ENCODE measurements at places on chromosomes 12 and 14. TPM values are rescaled to one million over a fixed set of nuclear protein-coding genes. Genes with fewer than 3 reads are reported as not detected.
A peak's percentile ranks its signal among the peaks of the same experiment; 100 is the strongest.

- DNase-seq: no peak
- no peak overlapping the region for H3K4me3 ChIP-seq
- no peaks in the 10 kb centered on the region for H3K27me3 ChIP-seq
- H3K4me1 ChIP-seq: no peaks in the 10 kb centered on the region
- H3K36me3 ChIP-seq: no peaks in the 10 kb centered on the region
These were observed 77.3 kb downstream of the DRAM1 start for GRCh38 chr12:101954676-101955075.

DNA sequence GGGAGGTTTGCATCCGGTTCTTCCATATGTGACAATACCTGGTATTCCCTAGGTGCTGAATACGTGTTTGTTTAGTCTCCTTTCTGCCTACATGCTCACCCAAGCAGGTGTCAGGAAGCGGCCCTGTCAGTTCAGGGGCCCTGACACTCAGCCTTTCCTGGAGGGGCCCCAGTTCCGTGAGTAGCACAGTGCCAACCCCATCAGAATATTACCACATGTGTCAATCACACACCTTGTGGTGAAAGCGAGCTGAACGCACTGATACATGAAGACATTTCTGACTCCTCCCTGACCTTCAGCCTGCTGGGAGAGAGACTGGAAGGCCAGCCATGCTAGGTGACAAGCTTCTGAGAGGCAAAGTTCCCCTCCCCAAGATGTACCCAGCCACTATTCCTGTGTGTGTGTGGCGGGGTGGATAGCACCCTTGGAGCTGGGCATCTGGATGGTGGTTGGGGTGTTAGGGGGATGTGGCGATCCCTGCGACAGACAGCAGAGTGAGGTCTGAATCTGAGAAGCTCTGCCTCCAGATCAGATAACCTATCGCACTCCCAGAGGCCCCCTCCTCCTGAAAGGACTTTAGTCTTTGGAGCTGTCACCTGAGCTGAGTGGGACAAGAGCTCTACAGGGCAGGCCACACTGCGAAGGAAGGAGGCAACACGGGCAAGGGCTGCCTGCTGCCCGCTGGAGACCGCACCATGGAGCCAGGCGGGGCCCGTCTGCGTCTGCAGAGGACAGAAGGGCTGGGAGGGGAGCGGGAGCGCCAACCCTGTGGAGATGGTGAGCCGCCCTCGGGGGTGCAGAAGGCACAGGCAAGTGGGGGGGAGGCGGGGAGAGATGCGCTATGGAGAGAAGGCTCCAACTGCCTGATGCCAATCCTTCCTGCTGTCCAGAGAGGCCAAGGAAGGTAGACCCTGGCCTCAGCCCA is at the start of gene SOAT2:
SOAT2 (plus strand) TSS at position 604 of the 925 bp plus-strand sequence; CDS start at position 696, 92 bp downstream.
- no peak for DNase-seq
- H3K36me3 ChIP-seq: no peaks in the 10 kb centered on the region
- H3K27me3 ChIP-seq: no peaks in the 10 kb centered on the region
- no peak within 1 kb of the TSS for H3K27ac ChIP-seq
- no peak within 1 kb of the TSS for H3K4me3 ChIP-seq

DNA sequence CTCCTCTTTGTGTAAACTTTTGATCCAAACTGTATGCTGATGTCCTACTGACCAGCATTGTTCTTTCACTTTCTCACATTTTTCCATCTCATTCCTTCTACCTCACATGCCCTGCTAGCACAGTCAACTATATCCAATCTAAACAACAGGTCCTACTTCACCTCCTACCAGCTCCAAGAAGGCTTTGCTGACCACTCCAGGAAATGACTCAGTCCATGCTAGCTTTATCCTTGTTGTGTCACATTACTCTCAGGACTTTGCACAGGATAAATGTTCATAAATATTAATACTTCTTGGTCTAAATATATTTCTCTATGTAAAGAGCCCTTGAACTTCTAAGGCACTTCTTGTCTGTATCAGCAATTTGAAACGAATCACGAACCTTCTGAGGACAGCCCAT is 64.9 kb upstream of the PCED1B start:
- H3K36me3 ChIP-seq: no peaks in the 10 kb centered on the region
- no peak overlapping the region for H3K4me3 ChIP-seq

DNA sequence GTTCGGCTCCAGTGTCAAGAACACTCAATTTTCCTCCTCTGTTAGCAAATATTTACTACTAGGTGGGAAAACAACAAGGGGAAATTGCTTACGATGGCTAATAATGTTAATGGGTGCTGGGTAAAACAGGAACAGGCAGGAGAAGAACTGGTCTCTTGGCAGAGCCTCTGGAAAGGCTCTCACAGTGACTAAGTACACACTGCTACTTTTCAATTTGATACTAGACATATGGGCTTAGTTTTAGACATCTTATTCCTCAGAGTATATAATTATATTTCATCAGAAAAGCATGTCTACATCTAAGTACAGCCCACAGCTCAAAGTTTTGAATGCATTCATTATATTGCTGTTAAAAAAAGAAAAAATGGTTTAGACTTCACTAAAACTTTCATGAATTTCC is 65.4 kb upstream of the SAV1 start:
- H3K27ac ChIP-seq: no peak overlapping the region
- peaks cover 7% of the 10 kb centered on the region for H3K4me1 ChIP-seq
- no peaks in the 10 kb centered on the region for H3K27me3 ChIP-seq
- no peak overlapping the region for H3K4me3 ChIP-seq
- H3K36me3 ChIP-seq: peaks cover 100% of the 10 kb centered on the region

GRCh38 chr12:121128908-121129810 is 3.5 kb upstream of the P2RX7 start:
- no peaks in the 10 kb centered on the region for H3K36me3 ChIP-seq
- H3K4me3 ChIP-seq: peak overlapping the region; percentile 44
- no peak overlapping the region for H3K27ac ChIP-seq

DNA sequence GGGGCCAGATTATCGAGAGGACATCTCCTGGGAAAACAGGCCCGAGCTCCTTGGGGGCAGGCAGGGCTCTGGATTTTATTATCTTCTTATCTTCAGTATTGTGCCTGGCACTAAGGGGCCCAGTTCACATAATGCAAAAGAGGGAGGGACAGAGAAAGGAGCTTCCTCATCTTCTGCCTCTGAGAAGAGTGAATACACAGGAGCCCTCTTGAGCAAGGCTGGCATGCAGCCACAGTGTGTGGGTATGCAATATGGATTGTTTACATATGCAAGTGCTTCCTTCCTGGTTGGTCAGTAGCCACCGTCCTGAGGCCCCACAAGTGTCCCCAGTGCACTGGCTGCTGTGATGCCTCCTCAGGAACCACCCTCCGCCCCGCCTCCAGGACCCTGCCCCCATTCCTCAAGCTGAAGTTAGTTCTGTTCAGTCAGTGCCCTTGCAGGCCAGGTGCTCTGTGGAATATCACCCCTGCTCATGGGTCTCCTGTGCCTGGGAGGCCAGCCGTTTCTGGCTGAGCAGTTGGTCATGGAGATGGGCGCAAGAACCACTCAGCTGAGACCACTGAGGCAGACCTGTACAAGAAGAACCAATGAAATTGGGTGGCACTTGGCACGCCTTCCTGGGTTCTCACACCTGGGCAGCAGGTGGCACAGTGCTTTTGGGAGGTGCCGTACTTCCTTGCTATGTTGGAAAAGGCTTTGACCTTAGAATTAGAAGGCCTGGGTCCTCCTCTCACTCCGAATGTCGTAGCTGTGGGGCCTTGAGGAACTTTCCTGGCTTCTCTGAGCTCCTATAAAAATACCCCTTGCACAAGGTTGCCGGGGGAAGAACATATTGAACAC is 35.1 kb upstream of the ACTN1 start:
- H3K27ac ChIP-seq: no peak overlapping the region
- H3K4me1 ChIP-seq: no peaks in the 10 kb centered on the region
- peak; percentile 33 for DNase-seq

- H3K36me3 ChIP-seq: no peaks in the 10 kb centered on the region
These were observed 140.9 kb downstream of the EFCAB11 start for GRCh38 chr14:89813617-89814031.

GRCh38 chr12:43797561-43798217 is 8.4 kb downstream of the TWF1 start:
- H3K4me3 ChIP-seq: no peak overlapping the region
- H3K27me3 ChIP-seq: no peaks in the 10 kb centered on the region
- H3K27ac ChIP-seq: no peak overlapping the region
- no peaks in the 10 kb centered on the region for H3K4me1 ChIP-seq
- peaks cover 5% of the 10 kb centered on the region for H3K36me3 ChIP-seq

DNA sequence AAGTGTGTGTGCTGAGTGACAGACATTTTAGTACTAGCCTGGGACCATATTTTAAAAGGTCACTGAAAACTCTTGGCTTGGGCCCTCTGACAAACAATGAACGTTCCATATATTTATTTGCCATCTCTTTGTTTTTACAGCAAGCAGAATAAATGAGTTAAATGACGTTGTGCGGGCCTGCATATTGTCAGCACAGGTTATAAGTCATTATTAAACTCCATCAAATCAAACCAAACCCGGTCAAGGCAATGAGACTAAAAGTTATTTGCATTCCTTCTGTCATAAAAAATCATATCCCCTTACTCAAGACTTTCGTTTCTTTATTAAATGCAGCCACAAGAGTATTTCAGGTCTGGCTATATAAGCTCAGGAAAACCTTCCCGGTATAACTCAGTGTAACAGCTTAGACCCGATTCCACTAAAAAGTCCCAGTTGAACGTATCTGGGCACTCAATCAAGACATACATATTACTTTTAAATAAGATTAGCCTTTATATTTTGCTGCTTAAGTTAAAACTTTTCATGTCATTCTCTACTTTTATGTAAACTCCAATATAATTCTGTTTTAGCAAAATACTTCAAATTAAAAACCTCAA is 84.9 kb downstream of the DICER1 start:
- H3K4me3 ChIP-seq: no peak overlapping the region
- no peaks in the 10 kb centered on the region for H3K4me1 ChIP-seq
- no peaks in the 10 kb centered on the region for H3K36me3 ChIP-seq
- DNase-seq: no peak
- H3K27me3 ChIP-seq: peaks cover 14% of the 10 kb centered on the region

GRCh38 chr12:39619316-39619659 is 315 bp downstream of the ABCD2 start:
- H3K27me3 ChIP-seq: no peaks in the 10 kb centered on the region
- H3K4me3 ChIP-seq: peak overlapping the region; percentile 68
- DNase-seq: no peak
- peak overlapping the region; percentile 19 for H3K27ac ChIP-seq
- peaks cover 5% of the 10 kb centered on the region for H3K4me1 ChIP-seq
- no peaks in the 10 kb centered on the region for H3K36me3 ChIP-seq

DNA sequence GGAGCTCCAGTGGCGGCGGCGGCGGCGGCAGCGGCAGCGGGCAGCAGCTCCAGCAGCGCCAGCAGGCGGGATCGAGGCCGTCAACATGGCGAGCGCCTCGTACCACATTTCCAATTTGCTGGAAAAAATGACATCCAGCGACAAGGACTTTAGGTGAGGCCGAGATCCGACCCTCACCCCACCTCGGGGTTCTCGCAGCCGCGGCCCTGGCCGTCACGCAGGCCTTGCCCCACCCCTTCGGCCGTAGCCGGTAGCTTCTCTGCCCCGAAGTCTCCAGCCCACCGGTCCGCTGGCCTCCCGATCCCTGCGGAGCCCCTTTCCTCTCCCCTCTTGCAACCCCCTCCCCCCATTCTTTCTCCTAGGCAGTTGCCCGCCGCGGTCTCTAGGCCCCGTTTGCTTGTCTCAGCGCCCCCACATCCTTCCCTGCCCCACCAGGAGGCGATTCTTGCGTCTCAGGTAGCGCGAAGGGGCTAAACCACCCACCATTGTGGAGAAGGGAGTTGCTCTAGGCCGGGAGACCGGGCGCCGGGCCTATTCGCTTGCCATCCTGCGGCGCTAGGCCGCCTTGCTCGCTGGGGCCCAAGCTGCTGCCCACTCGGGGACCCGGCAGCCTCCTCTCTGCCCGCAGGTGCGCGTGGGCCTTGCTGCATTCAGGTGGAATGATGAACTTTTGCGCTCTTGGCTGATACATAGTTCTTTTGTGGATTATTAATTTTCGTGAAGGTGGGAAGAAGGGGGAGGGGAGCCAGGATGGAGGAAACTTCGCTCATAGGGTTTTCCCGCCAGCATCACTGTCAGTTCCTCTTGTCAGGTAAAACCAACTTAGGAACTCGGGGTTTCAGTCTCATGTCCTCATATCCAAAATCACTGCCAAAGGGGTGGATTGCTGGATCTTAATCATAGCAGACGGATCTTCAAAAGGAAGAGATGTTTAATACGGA is 745 bp downstream of the CAND1 start:
- no peaks in the 10 kb centered on the region for H3K36me3 ChIP-seq
- DNase-seq: peak; percentile 43
- peaks cover 34% of the 10 kb centered on the region for H3K4me1 ChIP-seq
- H3K27me3 ChIP-seq: no peaks in the 10 kb centered on the region
- H3K4me3 ChIP-seq: peak overlapping the region; percentile 93

DNA sequence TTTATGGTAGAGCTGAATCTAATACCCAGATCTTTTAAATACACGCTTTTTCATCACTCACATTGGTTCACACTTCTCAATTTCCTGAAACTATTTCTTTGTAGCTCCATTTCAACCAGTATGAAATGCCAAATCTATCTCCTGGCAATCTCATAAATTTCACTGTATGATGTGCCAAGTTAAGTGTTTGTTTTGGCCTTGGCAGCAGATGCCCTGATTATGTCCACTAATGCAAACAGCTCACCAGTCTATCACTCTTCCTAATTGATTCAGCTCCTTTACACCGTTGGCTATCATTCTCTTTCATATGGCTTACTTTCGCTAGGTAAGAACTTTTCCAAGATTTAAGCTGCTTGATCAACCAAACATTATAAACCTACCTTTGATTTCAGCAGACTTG is 58.6 kb downstream of the ZFC3H1 start:
- H3K4me3 ChIP-seq: no peak overlapping the region
- DNase-seq: no peak
- H3K36me3 ChIP-seq: peaks cover 1% of the 10 kb centered on the region
- no peaks in the 10 kb centered on the region for H3K4me1 ChIP-seq
- no peak overlapping the region for H3K27ac ChIP-seq

DNA sequence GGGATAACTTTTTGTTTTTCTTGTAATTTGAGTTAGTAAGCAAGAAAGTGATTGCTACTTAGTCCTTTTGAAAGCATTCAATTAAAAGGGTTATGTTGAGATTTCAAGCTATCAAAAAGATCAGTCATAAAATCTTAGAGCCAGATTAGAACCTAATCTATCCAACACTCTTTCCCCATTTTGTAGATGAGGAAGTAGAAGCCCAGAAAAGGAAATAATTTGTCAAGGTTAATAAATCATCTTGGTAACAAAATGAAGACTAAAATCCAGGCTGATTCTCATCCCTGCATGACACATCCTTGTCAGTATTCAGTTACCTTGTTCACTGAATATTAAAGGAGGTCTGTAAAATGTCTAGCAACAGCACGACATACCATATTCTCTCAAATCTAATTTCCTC is 26.5 kb downstream of the PPP1R13B start:
- no peaks in the 10 kb centered on the region for H3K36me3 ChIP-seq
- no peak for DNase-seq
- peaks cover 13% of the 10 kb centered on the region for H3K4me1 ChIP-seq
- H3K4me3 ChIP-seq: no peak overlapping the region
- H3K27ac ChIP-seq: no peak overlapping the region

PELI2 gene
- 2.2 TPM for total RNA-seq

RND1 gene
- total RNA-seq: not detected

PUS7L gene
- total RNA-seq: 4.4 TPM

ZDHHC22 gene
- not detected for total RNA-seq

MYO1H gene
- not detected for total RNA-seq

HOXC5 gene
- 0.25 TPM for total RNA-seq

APOF gene
- not detected for total RNA-seq

DDN gene
- 209 TPM for total RNA-seq

Measured in psoas muscle (tissue), 8 donors.